Activated CD4-positive, alpha-beta memory T cell treated with anti-CD3 and anti-CD28 coated beads for 36 hours (primary cell): ENCODE measurements at places on chromosomes 2 and 18. TPM values are rescaled to one million over a fixed set of nuclear protein-coding genes. Genes with fewer than 3 reads are reported as not detected.
A peak's percentile ranks its signal among the peaks of the same experiment; 100 is the strongest.

Gene PSTPIP2
- 13.5 TPM for total RNA-seq

Gene ZBTB14
- 19.3 TPM for total RNA-seq

Gene KCNG2
- not detected for total RNA-seq

Gene SGO2
- total RNA-seq, result 40.7 TPM

Gene ERFE
- total RNA-seq, result not detected

Gene HK2
- total RNA-seq, result 53.7 TPM

Gene SLC25A52
- total RNA-seq, result 0.21 TPM

Gene IL18R1
- 25.5 TPM for total RNA-seq

Gene NPPC
- 0.22 TPM for total RNA-seq

DNA sequence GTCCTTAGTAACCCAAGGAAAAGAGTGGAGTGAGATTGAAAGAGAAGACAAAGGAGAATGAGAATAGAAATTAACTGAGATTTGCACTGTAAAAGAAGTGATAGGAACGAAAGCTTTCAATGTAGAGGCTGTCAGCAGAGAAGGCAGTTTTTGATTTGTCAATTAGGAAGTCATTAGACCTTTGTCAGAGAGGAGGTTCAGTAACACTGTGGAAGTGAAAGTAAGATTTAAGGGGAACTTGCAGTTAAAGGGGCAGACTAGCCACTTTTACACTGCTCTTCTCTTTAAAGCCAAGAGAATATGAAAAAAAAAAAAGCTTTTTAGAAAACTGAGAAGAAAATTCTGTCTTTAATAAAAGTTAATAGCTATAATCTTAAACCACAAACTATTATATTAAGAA lies 11.5 kb upstream of the KYNU start:
- no peak for DNase-seq

DNA sequence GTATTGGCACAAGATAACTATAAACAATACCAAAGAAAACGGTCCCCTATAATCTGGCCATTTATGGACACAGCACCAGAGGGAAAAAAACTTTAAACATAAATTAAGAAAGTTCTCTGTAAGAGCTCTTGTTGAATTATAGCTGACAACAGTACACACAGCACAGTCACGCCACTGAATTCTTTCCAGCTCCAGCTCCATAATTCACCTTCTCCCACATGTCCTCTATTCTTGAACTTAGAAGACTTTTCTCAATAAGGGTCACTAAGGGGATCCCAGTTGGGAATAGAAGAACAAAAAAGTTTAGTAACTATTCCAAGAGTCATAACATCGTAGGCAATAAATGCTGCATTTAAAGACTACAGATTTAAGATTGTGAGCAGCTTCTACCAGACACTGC lies 124.6 kb upstream of the CYP1B1 start:
- no peak for DNase-seq

DNA sequence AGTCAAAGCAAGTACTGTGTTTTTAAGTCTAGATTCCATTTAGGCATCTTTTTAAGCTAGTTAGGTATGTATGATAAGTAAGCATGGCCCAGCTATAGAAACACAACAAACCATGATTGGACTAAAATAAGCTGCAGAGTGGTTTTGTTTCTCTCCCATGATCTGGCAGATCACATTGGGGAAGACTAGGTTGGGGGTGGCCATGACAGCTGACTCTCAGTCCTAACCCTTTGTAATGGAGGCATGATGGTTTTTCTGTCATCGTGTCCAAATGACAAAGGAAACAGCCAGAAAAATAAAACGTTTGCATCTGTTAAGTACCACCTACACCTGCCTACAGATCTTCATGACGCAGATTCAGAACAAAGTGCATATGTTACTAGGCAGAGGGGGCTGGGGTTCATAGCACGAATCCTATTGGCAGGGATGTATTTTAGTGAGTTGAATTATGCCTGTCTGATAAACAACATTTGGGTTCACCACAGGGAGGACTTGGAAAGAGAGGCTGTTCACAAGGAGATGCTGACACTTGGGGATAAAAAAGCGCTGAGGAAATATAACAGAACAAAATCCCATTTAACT lies 33.8 kb upstream of the GALNT5 start:
- no peak for DNase-seq

DNA sequence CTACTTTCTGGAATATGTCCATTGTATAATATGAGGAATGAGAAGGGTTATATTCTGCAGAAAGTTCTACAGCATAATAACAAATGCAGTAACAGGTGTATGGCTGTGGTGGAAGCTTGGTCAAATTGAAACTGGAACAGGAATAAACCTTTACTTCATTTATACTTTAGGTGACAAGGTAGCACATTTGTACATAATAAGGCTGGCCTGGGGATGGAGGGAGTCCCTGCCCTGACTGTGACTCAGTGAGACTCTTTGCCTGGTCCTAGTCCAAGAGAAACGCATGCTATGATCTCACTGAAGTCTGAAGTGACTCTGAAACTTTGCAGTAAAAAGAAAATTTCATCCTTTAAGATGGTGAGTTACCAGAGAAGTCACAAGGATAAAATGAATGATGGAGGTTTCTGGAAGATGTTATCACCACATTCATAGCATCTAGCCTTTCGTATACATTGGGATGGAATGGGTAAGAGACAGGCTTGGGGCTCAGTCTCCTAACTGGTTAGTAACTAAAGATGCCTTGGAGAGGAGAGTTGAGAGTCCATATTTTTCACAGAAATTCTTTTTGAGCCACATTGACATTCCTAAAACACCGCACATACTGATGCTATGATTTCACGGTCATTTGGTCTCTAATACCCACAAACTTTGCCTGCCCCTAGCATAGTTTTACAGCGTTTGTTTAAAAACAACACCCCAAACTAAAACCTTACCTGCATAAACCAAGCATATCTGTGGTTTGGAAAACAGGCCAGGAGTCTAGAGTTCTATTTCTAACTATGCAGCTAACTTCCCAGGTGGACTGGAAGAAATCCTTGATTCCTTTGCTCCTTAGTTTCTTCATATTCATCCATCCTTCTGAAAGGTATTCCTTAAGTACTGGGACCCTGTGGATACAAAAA lies 42.4 kb upstream of the NABP1 start:
- DNase-seq, result peak; percentile 57

- DNase-seq, result no peak
Measured at GRCh38 chr2:180716186-180717180, 263.9 kb upstream of the UBE2E3 start.

DNA sequence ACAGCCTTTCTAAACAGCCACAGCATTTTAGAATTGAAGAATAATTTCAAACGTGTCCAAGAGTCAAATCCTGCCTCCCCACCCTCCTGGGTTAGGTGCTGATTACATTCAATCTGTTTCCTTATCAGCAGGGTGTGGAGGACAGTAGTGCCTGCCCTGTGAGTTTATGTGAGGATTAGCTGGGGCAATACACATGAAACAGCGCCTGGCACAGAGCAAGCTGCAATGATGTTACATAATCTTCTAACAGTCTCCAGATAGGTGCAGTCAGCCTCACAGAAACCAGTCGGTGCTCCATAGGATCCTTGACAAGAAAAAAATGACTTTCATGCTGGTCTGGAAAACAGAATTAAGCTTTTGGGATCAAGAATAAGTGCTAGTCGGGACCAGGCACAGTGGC lies 91.7 kb upstream of the ITGA6 start:
- no peak for DNase-seq

GRCh38 chr2:72934683-72935610 lies 17.6 kb downstream of the EMX1 start:
- no peak for DNase-seq

GRCh38 chr2:26536371-26537068 lies 58.6 kb upstream of the OTOF start:
- no peak for DNase-seq

- DNase-seq, result no peak
Measured at GRCh38 chr18:44779753-44780292, 99.1 kb downstream of the SETBP1 start.
